Activated CD8-positive, alpha-beta T cell treated with anti-CD3 and anti-CD28 coated beads for 36 hours (primary cell): ENCODE measurements at places on chromosomes 11 and 22. TPM values are rescaled to one million over a fixed set of nuclear protein-coding genes. Genes with fewer than 3 reads are reported as not detected.
A peak's percentile ranks its signal among the peaks of the same experiment; 100 is the strongest.

DNA sequence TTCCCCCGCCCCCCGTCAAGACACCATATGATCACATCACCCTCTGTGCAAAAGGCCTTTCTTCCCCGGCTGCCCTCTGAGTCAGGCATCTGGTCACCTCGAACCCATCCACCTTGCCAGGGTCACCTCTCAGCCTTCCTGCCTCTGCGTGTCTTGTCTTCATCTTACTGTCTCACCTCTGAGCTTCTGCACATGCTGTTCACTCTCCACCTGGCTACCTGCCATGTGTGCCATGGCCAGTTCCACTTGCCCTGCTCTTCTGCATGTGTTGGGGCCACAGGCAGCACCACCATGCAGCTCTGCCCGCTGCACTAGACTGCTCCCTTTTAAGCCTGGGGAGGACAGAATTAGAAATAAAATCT, 9.8 kb downstream of the ZNF74 start:
- DNase-seq: no peak

TMEM191C gene
- total RNA-seq: 1.7 TPM

ARHGAP8 gene
- 3.2 TPM for total RNA-seq

MFRP gene
- not detected for total RNA-seq

- peak; percentile 69 for DNase-seq
These were observed 31.2 kb upstream of the TRIM29 start for GRCh38 chr11:120168960-120169681.

GRCh38 chr11:129800655-129801054, 15.0 kb upstream of the TMEM45B start:
- DNase-seq: no peak

GRCh38 chr11:57982776-57983175, 40.9 kb upstream of the OR9Q1 start:
- DNase-seq: no peak

- DNase-seq: no peak
These were observed 15.7 kb upstream of the KCNJ11 start for GRCh38 chr11:17403980-17404759.

DNA sequence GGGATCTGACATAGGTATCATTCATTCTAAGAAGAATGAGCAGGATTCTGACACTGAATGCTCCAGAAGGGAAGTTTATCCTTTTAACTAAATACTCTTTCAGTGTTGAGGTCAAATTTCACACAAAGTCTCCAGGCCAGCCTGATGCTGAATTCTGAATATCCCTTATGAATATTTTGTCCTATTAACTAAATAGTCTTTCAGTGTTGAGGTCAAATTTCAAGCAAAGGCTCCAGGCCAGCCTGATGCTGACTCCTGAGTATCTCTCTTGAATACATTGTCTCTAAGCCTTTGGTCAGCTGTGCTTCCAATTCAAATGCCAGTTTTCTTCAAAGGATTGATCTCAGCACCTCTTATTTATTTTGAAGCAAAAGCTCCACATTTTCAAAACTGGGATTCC, 676.8 kb downstream of the NTM start:
- DNase-seq: no peak

DNA sequence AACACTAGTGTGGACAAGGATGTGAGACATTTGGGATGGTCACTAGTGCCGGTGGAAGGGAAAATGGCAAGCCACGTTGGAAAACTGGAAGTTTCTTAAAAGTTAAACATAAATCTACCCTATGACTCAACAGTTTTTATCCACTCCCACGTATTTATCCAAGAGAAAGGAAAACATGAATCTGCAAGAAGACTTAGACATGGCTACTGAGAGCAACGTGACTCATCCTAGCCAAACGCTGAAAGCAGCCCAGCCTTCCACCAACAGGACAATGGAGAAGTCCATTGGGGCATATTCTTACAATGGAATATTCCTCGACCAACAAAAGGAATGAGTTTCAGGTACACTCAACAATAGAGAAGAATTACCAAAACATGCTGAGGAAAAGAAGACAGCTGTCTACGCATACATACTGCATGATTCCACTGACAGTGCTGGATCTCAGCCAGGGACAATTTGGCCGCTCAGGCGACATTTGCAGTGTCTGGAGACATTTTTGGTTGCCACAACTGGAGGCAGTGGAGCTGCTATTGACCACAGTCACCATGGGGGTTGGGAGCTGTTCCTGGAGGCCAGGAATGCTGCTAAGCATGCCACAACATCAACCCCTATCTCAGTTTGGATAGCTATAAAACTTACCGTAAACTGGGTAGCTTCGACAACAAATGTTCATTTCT, 21.2 kb downstream of the SYT13 start:
- no peak for DNase-seq

- no peak for DNase-seq
These were observed 38.8 kb upstream of the SYT7 start for GRCh38 chr11:61619471-61620226.

RIBC2 gene
- total RNA-seq: 9.5 TPM

- DNase-seq: no peak
These were observed 83.9 kb downstream of the RRAS2 start for GRCh38 chr11:14275076-14275475.

GRCh38 chr11:1305501-1306056, 3.9 kb downstream of the TOLLIP start:
- no peak for DNase-seq

- DNase-seq: no peak
These were observed 70.9 kb upstream of the SORL1-AS1 start for GRCh38 chr11:121523581-121524232.

GRCh38 chr11:74686792-74687191, 44.4 kb downstream of the CHRDL2 start:
- no peak for DNase-seq

DNA sequence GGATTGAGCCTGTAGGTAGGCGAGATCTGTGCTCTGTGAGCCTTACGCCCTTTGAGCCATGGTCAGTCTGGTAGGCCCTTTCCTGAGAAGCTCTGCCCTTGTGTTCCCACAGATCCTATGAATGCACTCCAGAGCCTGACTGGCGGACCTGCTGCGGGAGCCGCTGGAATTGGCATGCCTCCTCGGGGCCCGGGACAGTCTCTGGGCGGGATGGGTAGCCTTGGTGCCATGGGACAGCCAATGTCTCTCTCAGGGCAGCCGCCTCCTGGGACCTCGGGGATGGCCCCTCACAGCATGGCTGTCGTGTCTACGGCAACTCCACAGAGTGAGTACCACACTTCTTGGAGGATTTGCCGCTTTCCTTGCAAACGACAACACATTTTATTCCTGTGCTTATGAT, 47.4 kb downstream of the MED15 start:
- DNase-seq: no peak

GRCh38 chr22:35977136-35977535, 51.5 kb downstream of the RBFOX2 start:
- DNase-seq: no peak

SYT12 gene
- not detected for total RNA-seq

- DNase-seq: no peak
These were observed 50.4 kb upstream of the RAB1B start for GRCh38 chr11:66218036-66218435.

CRYBB3 gene
- total RNA-seq: not detected

DNA sequence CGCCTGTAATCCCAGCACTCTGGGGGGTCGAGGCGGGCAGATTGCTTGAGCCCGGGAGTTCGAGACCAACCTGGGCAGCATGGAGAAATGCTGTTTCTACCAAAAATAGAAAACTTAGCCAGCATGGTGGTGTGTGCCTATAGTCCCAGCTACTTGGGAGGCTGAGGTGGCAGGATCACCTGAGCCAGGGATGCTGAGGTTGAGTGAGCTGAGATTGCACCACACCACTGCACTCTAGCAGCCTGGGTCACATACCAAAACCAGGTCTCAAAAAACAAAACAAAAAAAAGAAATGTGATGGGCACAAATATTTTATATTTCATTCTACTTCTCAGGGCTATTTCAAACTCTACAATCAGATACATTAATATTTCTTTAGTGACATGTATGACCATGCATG, 25.7 kb downstream of the TTC17 start:
- no peak for DNase-seq

DNA sequence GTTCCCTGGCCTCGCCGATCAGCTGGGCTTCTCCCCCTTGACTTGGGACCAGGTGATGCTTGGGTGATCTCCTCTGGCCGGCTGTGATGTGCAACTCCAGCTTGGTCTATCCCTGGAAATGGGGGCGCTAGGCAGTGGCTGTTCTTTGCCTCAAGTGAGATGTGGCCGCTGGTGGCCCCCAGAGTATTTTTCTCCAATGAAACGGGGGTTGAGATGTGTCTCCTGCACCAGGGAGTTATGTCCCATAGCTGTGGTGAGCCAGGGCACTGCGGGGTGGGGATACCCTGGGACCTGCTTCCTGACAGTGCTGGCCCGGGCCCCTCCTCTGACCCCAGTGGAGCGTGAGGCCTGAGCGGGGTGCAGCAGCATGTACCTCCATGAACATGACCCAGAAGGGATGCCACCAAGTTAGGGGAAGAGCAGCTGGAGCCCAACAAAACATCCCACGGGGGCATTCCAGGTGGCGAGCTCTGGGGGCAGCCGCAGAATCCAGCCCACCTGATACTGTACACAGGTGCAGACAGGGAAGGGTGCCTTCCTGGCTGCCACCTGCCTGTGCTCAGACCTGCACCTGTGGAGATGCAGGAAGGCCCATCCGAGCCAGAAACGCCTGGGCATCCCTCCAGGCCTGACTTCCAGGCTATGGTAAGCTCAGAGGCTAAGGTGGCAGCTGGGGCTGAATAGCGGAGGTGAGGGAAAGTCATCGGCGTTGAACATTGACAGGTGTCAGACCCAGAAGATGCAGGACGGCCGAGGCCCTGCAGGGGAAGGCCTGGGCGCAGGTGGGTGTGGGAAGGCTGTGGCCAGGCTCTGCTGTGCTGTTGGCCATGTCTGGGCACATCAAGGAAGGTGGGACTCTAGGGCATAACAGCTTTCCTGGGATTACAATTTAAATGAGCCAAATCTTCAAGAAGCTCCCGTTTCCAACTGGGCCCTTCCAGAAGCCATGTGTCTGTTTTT, 97.3 kb downstream of the CTTN start:
- DNase-seq: no peak

DNA sequence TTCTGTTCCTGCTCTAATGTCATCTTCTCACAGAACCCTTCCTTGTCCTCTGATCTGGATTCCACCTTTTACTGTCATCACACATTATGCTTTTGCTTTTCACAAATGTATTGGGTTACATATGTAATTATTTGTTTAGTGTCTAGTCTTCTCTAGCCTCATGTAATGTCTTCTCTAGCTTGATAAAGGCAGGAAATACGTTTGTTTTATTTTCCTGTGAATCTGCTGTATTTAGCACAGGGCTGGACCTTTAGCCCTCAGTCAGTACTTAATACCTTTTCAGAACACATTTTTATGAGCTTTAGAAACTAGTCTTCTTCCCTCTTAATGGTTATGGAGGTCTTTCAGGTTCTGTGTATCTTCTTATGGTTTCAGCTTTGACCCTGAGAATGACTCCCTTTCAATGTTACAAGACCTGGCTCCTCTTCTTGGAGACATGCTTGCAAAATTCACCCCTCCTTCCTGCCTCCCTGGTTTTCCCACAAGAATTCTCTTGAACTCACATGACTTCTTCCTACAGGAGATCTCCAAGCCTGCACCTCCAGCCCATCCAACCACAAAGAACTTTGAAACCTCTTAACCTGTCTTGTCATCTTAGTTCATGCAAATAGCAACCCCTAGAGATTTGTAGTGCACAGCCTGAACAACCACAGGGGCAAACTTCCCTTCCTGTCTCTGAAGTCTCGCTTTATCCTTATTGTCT, 132.7 kb upstream of the DDI1 start:
- DNase-seq: no peak

TMEM25 gene
- total RNA-seq: 15.0 TPM

GRCh38 chr22:25002241-25002985, 49.9 kb downstream of the KIAA1671 start:
- no peak for DNase-seq

DNA sequence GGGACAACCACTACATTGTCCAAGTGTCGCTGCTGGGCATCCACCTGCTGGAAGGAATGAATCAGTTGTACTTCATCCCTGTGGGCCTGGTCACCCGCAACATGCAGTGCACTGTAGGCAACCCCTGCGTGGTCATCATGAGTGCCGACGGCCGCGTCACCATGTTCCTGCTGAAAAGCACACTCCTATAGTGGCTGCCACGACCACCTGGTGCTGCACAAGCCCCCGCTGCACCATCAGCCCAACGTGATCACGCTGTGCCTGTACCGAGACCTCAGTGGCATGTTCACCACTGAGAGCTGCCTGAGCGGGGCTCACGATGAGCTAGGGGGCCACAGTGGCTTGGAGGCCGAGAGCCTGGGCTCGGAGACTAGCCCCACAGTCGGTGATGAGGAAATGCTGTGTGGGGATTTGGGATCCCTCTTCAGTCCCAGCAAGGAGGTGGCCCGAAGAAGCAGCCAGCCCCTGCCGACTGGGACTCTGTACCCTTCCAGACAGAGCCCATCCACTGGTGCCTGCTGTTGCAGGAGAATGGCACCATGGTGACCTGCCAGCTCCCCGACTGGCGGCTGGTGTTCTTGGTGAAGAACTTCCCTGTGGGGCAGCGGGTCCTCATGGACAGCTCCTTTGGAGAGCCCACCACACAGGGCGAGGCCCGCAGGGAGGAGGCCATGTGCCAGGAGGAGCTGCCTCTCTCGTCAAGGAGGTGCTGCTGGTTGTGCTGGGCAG, 15.7 kb upstream of the SLC5A4 start:
- no peak for DNase-seq

DNA sequence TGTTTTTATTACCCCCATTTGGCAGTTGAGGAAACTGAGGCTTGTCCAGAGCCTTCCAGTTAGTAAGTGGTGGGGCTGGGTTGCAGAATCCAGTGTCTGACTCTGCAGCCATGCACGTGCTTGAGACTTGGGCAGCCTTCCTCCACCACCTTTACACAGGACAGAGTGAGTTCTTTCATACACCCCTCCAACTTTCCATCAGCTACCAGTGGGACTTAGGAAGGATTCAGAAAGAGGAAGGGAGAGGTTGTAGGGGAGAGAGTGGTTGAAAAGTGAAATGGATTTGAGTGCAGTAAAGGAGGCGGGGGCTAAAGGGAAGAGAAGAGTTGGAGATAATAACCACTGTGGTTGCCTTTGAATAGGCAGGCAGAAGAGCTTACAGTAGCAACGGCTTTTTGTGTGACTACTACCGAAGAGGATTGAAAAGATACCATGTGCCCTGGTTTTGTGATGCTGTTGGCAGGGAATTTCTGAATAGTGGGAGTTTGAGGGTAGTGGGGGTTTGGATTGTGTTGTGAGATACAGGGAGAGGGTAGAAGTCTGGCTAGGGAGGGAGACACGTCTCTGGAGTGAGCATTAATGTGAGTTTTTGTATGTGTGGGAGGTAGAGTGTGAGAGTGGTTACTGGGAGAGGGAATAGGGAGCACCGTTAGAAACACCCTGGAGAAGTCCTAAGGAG, 1.7 kb downstream of the UVRAG start:
- DNase-seq: no peak
